ENCODE measurements at places on chromosomes 7 and 10. TPM values are rescaled to one million over a fixed set of nuclear protein-coding genes. Genes with fewer than 3 reads are reported as not detected.

Gene PDE6C
- polyA plus RNA-seq = 2.1 TPM

Gene HNRNPH3
- polyA plus RNA-seq = 197 TPM

Gene GPR22
- polyA plus RNA-seq = not detected

Gene SLC16A12
- polyA plus RNA-seq = 1.8 TPM

Gene ZC3HAV1L
- polyA plus RNA-seq = 14.1 TPM

DNA sequence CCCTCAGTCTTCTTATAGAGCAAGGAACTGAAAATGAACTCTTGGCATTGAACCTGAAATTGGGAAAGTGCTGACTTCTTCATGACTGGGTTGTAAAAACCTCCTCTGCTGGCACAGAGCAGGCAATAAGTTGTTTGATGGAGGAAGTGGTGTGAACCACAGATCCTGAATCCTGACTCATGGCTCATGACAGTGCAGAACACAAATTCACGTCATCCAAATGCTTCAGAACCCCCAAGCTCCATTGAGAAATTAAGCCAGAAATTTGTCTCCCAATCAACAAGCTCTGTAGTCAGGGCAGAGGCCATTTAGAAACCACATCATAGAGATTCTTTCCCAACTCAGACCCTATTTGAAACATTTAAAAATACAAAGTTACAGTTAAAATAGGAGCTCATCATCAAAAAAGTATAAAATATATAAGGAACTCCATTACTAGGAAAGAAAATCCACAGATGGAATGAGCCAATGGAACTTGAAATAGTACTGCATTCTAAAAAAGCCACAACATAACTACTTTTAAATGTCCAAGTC is 10.3 kb upstream of the STK17A start:
- peak; percentile 72 for DNase-seq

DNA sequence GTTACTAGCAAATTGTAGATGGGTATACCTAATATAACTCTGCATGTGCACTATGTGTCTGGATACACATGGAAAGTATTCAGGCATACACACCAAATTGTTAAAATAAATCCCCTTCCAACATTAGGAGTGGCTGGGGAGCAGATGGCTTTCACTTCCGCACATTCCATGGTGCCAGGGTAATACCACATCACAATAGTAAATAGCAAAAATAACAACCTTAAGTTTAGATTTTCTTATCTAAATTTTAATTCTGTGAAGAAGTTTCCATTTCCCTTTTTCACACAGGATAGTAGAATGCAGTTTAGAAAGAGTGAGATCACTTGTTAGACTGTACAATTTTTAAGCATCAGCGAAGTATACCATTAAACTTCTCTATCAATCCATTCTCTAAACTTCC is 5.8 kb upstream of the ALOX5 start:
- DNase-seq = no peak

DNA sequence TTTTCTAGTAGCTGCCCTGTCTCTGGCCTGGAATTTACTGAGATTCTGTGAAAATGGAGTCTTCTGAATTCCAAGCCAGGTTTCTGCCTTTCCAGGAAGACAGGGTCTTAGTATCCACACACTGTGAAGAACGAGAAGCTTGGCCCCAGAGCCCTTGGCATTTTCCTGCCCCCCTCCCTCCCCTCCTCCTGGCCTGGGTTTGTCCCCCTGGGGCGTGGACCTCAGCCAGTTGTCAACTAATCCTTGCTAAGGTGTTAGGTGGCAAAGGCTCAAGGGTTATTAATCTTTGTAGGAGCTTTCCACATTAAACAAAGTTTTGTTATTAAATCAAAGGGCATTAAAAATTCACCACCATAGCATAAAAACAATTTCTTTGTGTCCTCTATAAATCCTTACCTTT is 329.5 kb downstream of the RNLS start:
- no peak for DNase-seq

DNA sequence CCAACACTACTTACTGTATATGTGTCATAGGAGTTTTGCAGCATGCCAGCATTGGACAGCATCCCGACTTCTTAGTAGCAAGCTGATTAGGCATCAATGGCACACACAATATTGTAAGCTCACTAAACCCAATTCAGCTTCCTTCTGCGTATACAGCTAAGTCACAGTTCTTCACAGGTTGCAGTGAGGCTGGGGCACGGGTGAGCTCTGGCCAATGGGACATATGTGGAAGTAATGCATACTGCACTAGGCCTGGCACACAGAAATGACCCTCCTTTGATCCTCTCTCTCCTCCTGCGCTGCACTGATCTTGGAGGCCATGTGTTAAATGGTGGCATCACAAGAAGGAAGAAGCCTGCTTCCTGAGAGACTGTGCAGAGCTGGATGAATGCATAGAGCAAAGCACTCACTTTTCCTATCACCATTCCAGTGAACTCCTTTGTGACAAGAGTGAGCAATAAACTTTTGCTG is 11.9 kb downstream of the RAB11FIP2 start:
- DNase-seq = no peak

DNA sequence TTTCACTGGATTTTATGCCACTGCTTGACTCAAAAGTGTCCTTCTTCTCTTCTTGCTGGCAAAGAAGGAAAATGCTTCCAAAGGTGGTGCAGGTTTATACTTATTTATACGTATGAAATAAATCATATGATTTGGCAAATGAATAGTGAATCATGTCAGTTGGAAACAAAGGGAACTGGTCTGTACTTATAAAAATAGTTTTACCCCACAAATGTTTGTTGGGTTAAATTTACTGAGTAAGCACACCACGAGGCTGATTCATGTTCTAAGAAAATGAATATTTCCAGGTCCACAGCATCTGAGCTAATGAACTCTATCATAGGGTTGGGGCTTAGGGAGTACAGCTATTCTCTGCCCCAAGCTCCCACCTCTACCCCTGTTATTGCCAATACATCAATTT is 232.2 kb downstream of the TRIL start:
- no peak for DNase-seq

DNA sequence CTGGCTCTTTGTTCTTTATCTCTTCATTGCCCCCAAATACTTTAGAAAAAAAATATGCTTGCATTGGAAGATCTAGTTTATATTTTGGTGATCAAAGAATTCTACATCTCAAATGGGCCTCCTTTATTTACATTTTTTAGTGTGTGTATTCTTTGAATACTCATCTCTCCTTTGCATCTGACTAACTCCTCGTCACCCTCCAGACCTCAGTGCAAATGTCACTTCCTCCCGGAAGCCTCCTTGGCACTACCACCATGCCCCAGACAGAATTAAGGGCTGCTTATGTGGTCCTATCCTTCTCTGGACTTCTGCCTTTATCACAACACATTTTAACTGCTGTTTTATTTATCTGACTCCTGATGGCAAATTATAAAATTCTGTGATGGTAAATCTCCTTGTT is 52.0 kb upstream of the PPP1R3C start:
- DNase-seq = no peak

- peak; percentile 33 for DNase-seq
These were observed 111.7 kb upstream of the GJD4 start for GRCh38 chr10:35493196-35494118.

DNA sequence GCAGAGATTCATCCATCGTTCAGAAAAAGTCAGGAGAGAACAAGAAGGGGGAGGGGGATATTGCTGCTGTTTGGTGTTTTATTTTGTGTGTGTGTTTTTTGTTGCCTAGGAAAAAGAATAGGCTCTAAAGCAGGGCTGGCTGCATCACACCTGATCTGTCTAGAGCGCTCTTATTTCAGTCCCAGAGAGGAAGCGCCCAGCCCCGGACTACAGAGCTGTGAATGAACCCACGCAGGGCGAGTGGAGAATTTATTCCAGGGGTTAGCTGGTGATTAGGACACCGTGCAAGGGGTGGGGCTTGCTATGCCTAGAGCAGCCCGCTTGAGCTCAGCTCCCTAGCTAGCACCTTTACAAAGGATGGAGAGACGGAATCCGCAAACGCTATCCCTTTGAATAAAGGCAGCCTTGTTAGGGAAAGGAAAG is 621 bp upstream of the FAM13C start:
- peak; percentile 92 for DNase-seq

- DNase-seq = no peak
These were observed 231.3 kb upstream of the KLF6 start for GRCh38 chr10:4016214-4016740.

GRCh38 chr7:141497391-141497790 is 53.8 kb upstream of the AGK start:
- peak; percentile 78 for DNase-seq

GRCh38 chr7:18037609-18038008 is 10.0 kb upstream of the PRPS1L1 start:
- no peak for DNase-seq

DNA sequence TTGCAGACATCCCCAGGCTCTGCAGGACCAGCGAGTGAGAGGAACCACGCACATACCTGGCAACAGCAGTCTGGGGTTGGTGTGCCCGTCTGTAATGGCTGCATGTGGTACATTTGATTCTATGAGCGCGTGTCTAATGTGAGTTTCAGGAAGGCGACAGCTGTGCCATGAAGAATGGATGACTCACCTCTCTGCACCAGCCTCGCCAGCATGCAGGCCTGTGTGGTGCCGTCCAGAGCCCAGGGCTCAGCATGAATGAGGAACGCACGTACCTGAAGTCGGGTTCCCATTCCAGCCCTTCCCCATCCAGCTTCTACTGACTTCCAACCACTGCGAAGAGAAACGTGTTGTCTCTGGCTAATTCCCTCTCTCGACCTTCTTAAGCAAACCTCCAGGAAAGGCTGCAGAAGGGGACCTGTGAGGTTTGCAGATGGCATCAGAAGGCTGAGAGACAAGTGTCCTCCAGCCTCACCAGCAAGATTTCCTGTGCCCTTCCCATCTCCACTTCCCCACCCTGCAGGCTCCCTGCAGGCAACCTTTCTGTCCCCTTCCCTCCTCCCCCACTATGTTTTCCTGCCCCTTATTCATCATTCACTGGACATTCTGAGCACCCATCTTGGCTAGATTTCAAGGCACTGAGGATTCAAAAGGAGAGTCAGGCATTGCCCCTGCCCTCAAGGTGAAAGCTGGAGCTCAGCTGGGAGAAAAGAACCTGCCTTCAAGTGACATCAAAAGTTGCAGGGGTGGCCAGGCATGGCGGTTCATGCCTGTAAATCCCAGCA is 54.3 kb downstream of the ASB13 start:
- DNase-seq = peak; percentile 56

- peak; percentile 82 for DNase-seq
These were observed 2.7 kb upstream of the PDGFA start for GRCh38 chr7:522071-522950.

DNA sequence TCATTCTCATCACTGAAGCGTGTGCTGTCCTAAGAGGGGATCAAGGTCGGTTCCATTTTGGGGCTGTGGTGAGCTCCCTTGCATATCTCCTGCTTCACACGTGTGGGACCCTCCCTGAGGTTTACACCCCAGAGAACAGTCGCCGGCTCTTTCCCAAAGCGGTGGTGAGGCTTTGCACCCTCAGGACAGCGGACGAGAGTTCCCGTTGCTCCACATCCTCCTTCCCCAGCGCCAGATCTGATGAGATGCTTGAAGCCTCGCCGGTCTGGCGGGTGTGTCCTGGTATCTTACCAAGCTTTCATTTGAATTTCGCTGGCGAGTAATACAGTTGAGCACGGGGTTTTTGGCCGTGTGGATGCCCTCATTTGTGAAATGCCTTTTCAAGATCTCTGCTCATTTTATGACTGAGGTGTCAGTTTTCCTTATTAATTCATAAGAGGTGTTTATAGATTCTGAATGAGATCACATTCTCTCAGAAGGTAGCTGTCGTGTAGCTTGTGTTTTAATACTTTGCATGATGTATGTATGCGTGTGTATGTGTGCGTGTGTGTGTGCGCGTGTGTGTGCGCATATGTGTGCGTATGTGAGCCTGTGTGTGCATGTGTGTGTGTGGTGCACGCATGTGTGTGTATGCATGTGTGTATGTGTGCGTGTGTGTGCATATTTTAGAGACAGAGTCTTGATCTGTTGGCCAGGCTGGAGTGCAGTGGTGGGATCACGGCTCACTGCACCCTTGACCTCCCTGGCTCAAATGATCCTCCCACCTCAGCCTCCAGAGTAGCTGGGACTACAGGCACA is 30.7 kb downstream of the ELFN1 start:
- no peak for DNase-seq

- no peak for DNase-seq
These were observed 60.6 kb downstream of the ACADSB start for GRCh38 chr10:123069246-123069986.

DNA sequence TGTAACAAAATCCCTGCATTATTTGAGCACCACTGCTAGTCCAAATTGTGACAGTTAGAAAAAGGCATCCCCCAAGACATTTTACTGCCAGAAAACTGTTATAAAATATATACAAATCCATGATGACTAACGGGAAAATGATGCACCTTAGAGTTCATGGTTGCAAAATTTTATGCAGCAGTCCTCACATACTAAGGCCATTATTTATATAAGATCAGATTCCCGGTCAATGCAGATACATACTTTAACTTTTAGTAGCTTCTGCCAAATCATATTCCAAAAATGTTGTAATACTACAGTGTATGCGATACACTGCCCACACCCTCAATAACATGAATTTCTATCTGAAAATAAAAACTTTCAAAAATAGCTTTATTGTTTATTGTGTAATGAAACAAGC is 239.9 kb upstream of the ZNF32 start:
- peak; percentile 77 for DNase-seq

DNA sequence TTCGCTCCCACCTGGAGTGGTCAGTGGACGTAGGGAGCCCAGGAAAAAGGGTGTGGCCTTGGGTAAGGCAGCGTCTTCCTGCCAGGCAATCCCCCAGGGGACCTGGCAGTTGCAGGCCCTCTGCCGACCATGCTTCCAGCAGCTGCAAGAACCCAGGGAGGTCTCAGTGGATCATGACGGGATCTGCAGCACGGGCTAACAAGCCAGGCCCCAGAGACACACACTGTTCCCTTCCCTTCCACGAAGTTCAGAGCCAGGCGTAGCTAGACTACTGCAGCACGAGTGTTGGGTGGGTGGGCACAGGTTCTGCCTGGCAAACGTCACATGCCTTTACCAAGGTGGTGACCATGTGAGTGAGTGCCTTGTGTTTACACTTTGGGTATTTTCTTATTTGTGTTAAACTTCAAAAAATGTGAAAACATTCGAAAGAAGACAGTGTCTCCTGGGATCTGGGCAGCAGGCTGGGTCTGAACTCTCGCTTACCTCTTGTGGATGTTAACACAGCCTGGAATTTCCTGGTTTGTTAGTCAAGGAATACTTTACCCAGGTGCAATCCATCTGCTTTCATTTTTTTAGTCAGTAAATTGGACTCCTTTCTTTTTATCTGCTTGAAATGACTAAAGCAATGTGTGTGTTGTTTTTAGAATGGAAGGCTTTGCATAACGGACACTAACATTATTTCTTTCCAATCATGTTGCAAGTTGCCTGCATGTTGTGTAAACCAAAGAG is 48.2 kb upstream of the VIPR2 start:
- no peak for DNase-seq

- DNase-seq = peak; percentile 24
These were observed 295.9 kb upstream of the ZNF32 start for GRCh38 chr10:43944381-43945093.
